Neural cell (in vitro differentiated cells): ENCODE measurements at places on chromosomes 4 and X. TPM values are rescaled to one million over a fixed set of nuclear protein-coding genes. Genes with fewer than 3 reads are reported as not detected.

ITM2A gene
- polyA plus RNA-seq, result not detected in 2 replicates

TLR2 gene
- not detected in 2 replicates for polyA plus RNA-seq

MAP3K15 gene
- 0.48 TPM in 1 of 2 replicates, not detected in the other for polyA plus RNA-seq

ARHGAP24 gene
- 2.9 and 5.4 TPM in 2 replicates for polyA plus RNA-seq

RHOXF2B gene
- not detected in 2 replicates for polyA plus RNA-seq

ZNF711 gene
- 301 and 321 TPM in 2 replicates for polyA plus RNA-seq

JAKMIP1 gene
- 15.3 and 19.5 TPM in 2 replicates for polyA plus RNA-seq

CCDC110 gene
- 0.21 TPM in 1 of 2 replicates, not detected in the other for polyA plus RNA-seq

HTT gene
- polyA plus RNA-seq, result 10.3 and 11.5 TPM in 2 replicates
